ENCODE measurements at places on chromosomes 5 and 9. TPM values are rescaled to one million over a fixed set of nuclear protein-coding genes. Genes with fewer than 3 reads are reported as not detected.

- DNase-seq, result no peak
Measured at GRCh38 chr9:88781628-88782391, 209.5 kb upstream of the S1PR3 start.

GRCh38 chr9:5767968-5768932 lies 64.7 kb downstream of the ERMP1 start:
- DNase-seq, result no peak

GRCh38 chr5:157184117-157184670 lies 3.6 kb downstream of the ITK start:
- DNase-seq, result no peak

The TMEM215 gene
- not detected for total RNA-seq

DNA sequence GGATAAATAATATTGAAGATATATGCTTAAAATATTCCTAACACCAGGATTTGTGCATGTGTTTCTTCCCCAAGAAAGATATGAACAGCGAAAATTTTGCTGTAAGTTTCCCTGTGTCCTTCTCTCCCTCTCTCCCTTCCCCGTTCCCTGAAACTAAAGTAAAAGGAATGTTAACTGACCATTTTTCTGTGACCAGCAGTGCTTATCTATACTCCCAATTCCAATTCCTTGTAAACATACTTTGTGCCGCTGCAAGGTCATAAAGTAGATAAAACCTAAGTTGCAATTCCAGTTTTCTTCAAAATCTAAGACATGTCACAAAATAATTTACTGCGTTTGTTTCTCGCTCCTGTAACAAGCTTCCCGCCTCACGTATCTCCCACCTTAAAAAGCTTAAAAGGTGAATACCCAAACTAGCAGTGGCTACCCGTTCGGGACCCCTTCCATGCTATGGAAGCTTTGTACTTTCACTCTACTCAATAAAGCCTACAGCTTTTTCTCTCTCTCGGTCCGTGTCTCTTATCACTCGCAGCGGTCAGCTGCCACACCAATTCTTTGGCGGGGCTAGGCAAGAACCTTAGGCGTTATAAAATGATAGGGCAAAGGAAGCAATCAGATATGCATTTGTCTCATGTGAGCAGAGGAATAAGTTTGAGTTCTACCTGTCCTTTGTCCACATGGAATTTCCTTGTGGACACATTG lies 1798.0 kb downstream of the EFNA5 start:
- no peak for DNase-seq

The C9orf57 gene
- not detected for total RNA-seq

The CDX1 gene
- total RNA-seq, result not detected

- DNase-seq, result no peak
Measured at GRCh38 chr5:125002727-125003598, 256.5 kb upstream of the ZNF608 start.

All from vagina (tissue), 2 donors.